ENCODE measurements at places on chromosomes 12 and 14. TPM values are rescaled to one million over a fixed set of nuclear protein-coding genes. Genes with fewer than 3 reads are reported as not detected.

GRCh38 chr12:6178981-6179761 is 21.0 kb upstream of the CD9 start:
- no peak for DNase-seq

GRCh38 chr12:118055144-118055557 is 5.8 kb downstream of the WSB2 start:
- DNase-seq = no peak

Gene USP44
- 0.35 TPM for total RNA-seq

DNA sequence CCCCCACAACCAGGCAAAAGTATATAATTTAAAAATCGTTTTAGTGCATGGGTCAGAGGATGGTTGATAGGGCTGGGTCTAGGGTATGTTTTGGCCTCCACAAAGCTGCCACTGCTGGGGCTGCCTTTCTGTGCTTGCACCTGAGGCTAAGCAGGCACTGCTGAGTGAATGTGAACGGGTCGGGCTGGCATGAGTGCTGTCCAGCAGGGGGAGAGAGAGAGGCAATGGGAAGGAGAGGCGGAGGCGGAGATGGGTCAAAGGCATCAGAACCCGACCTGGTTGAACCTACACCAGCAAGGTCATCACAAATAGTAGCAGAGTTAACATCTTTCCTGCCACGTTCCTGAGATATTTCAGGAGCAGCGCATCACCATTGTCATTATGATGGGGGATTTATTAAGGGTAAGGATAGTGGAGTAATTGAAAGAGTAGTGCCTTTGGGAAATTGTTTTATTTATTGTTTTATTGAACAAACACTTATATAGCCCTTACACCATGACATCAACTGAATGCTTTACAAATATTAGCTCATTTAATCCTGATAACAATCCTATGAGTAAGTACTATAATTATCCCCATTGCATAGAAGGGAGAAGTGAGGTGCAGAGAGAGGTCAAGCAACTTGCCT is 5.8 kb upstream of the NRXN3 start:
- no peak for DNase-seq

GRCh38 chr14:86712176-86712575 is 1182.2 kb downstream of the FLRT2 start:
- DNase-seq = no peak
